ENCODE measurements at places on chromosomes 6 and 20.

DNA sequence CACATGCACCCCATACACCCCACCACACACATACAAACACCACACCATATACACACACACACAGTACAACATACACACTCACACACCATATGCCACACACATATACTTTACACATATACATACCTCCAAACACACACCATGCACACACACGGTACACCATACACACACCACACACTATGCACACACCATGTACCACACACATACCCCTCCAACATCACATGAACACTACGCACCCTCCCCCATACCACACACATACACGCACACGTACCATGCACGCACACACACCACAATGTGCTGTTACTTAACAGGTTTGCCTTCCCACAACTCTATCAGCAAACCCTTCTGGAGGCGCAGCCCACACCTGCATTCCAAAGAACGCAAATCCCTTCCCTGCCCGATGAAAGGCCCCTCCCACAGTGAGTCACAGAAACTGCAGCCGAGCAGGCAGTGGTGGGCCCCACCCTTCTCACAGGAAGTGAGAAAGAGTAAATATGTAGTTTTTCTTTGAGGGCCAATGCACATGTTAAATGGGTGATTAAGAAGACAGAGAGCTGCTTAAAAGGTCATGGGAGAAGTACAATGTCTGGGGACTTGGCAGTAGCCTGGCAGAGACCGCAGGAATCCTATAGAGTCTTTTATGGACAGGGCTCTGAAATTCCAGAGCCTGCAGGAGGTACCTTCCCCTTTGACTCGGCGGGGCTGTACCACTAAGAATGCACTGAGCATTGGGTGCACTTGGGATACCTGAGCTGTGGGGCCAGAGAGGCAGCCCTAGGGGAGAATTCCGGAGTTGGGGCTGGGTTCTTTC lies 34.1 kb upstream of the EZR start:
- peak; percentile 69 for DNase-seq

- no peak for DNase-seq
These were observed 902.3 kb upstream of the CITED2 start for GRCh38 chr6:140276719-140277118.

DNA sequence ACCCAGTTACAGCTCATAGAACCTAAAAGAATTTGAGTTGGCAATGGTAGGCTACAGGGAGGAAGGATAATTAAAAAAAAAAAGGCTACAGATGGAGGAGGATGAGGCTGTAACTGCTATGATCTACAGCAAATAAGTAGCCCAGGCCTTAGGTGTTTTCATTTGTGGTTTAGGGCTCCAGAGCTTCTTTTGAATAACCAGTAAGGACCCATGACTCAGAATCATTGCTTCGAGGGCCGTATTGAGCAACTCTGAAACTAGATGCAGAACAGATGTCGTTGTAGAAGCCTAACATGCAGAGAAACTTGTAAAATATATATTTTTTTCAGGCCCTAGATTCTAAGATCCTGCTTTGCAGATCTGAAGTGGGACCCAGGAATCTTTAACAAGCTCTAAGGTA lies 19.0 kb upstream of the ASIP start:
- DNase-seq = no peak

- no peak for DNase-seq
These were observed 31.1 kb downstream of the NHLRC1 start for GRCh38 chr6:18091382-18091781.

- DNase-seq = no peak
These were observed 12.5 kb upstream of the THBD start for GRCh38 chr20:23061734-23062561.
